Endothelial cell of coronary artery (primary cell): ENCODE measurements at places on chromosomes 11 and 22. TPM values are rescaled to one million over a fixed set of nuclear protein-coding genes. Genes with fewer than 3 reads are reported as not detected.

Gene C1QTNF5
- total RNA-seq: 58.2 and 65.6 TPM in 2 replicates

Gene MS4A4E
- not detected in 2 replicates for total RNA-seq

Gene PIH1D2
- 0.38 and 1.2 TPM in 2 replicates for total RNA-seq

Gene NCAM1
- total RNA-seq: 0.09 and 0.45 TPM in 2 replicates

Gene CHRM1
- total RNA-seq: not detected in 2 replicates

Gene MUC15
- total RNA-seq: not detected in 2 replicates

Gene UPB1
- 0.09 and 0.94 TPM in 2 replicates for total RNA-seq

Gene FJX1
- total RNA-seq: 20.5 and 26.0 TPM in 2 replicates

Gene F2
- 0.09 TPM in 1 of 2 replicates, not detected in the other for total RNA-seq

Gene GLYAT
- total RNA-seq: not detected in 2 replicates

Gene PATE4
- not detected in 2 replicates for total RNA-seq

Gene MMP12
- total RNA-seq: 0.28 TPM in 1 of 2 replicates, not detected in the other

Gene OR51V1
- not detected in 2 replicates for total RNA-seq

Gene BATF2
- 0.36 and 0.75 TPM in 2 replicates for total RNA-seq

Gene BTG4
- not detected in 2 replicates for total RNA-seq

Gene PRMT3
- total RNA-seq: 13.6 and 14.8 TPM in 2 replicates

Gene DDX10
- total RNA-seq: 36.0 and 40.9 TPM in 2 replicates

Gene UBASH3B
- 22.4 and 31.2 TPM in 2 replicates for total RNA-seq

Gene CASP5
- 0.09 TPM in 1 of 2 replicates, not detected in the other for total RNA-seq

Gene PSMA1
- total RNA-seq: 172 and 196 TPM in 2 replicates

Gene VPREB1
- total RNA-seq: not detected in 2 replicates

Gene GDPD4
- not detected in 2 replicates for total RNA-seq

Gene DEPDC7
- total RNA-seq: 0.18 and 0.56 TPM in 2 replicates

Gene MRGPRE
- not detected in 2 replicates for total RNA-seq

Gene PARVG
- total RNA-seq: under 0.01 and 0.28 TPM in 2 replicates

Gene CCDC188
- 6.4 and 6.7 TPM in 2 replicates for total RNA-seq

Gene MUC5AC
- not detected in 2 replicates for total RNA-seq

Gene ALG12
- total RNA-seq: 11.0 and 12.0 TPM in 2 replicates

Gene MAPK1
- 38.6 and 43.7 TPM in 2 replicates for total RNA-seq

Gene DPP3
- 56.5 and 75.1 TPM in 2 replicates for total RNA-seq

Gene HEPN1
- total RNA-seq: 0.09 TPM in 1 of 2 replicates, not detected in the other

Gene SELENOM
- total RNA-seq: 38.3 and 46.0 TPM in 2 replicates

Gene KCNE3
- total RNA-seq: 0.28 and 0.45 TPM in 2 replicates

Gene CD3G
- not detected in 2 replicates for total RNA-seq

Gene CARD18
- total RNA-seq: not detected in 2 replicates

Gene SULT4A1
- 0.09 and 0.63 TPM in 2 replicates for total RNA-seq

Gene MAPK8IP1
- 3.7 and 4.5 TPM in 2 replicates for total RNA-seq

Gene OR10G7
- total RNA-seq: not detected in 2 replicates

Gene CRYBB3
- not detected in 2 replicates for total RNA-seq

Gene SCGB1D2
- total RNA-seq: not detected in 2 replicates

Gene ATXN10
- total RNA-seq: 63.5 and 106 TPM in 2 replicates

Gene SPI1
- total RNA-seq: not detected in 2 replicates

Gene UBQLNL
- under 0.01 TPM in 1 of 2 replicates, not detected in the other for total RNA-seq

Gene KIRREL3
- total RNA-seq: not detected in 2 replicates

Gene MED19
- total RNA-seq: 13.9 and 19.1 TPM in 2 replicates

Gene TEX12
- 0.09 TPM in 1 of 2 replicates, not detected in the other for total RNA-seq

Gene RFPL1
- total RNA-seq: not detected in 2 replicates

Gene SPECC1L
- total RNA-seq: 35.4 and 48.1 TPM in 2 replicates

Gene TREH
- under 0.01 and 0.09 TPM in 2 replicates for total RNA-seq

Gene MIAT
- 0.27 and 0.47 TPM in 2 replicates for total RNA-seq
